H9 (cell line): ENCODE measurements at places on chromosomes 2 and 18. TPM values are rescaled to one million over a fixed set of nuclear protein-coding genes. Genes with fewer than 3 reads are reported as not detected.

The PRLH gene
- total RNA-seq, result not detected in 2 replicates

The ICOS gene
- total RNA-seq, result not detected in 2 replicates

The KCNF1 gene
- 3.2 and 4.8 TPM in 2 replicates for total RNA-seq

The PTPN18 gene
- 13.0 and 16.3 TPM in 2 replicates for total RNA-seq

The CFAP65 gene
- 0.18 and 0.20 TPM in 2 replicates for total RNA-seq

The KYNU gene
- total RNA-seq, result 0.37 TPM in 1 of 2 replicates, not detected in the other

The SPC25 gene
- total RNA-seq, result 28.5 and 31.5 TPM in 2 replicates

The GALNT5 gene
- 0.13 and 0.17 TPM in 2 replicates for total RNA-seq

The MEIS1 gene
- total RNA-seq, result 0.31 and 0.66 TPM in 2 replicates

The PARD3B gene
- 4.3 and 6.4 TPM in 2 replicates for total RNA-seq

The PLA2R1 gene
- 0.70 and 0.83 TPM in 2 replicates for total RNA-seq

The LYPD6 gene
- 3.0 and 3.2 TPM in 2 replicates for total RNA-seq

The SERPINB3 gene
- total RNA-seq, result 1.7 TPM in 2 replicates

The HDAC4 gene
- total RNA-seq, result 27.5 and 32.0 TPM in 2 replicates

The LBX2 gene
- 1.1 TPM in 2 replicates for total RNA-seq

The RGPD4 gene
- 0.07 TPM in 2 replicates for total RNA-seq

The DSG1 gene
- total RNA-seq, result not detected in 2 replicates
